ENCODE measurements at places on chromosomes 11 and 22.

DNA sequence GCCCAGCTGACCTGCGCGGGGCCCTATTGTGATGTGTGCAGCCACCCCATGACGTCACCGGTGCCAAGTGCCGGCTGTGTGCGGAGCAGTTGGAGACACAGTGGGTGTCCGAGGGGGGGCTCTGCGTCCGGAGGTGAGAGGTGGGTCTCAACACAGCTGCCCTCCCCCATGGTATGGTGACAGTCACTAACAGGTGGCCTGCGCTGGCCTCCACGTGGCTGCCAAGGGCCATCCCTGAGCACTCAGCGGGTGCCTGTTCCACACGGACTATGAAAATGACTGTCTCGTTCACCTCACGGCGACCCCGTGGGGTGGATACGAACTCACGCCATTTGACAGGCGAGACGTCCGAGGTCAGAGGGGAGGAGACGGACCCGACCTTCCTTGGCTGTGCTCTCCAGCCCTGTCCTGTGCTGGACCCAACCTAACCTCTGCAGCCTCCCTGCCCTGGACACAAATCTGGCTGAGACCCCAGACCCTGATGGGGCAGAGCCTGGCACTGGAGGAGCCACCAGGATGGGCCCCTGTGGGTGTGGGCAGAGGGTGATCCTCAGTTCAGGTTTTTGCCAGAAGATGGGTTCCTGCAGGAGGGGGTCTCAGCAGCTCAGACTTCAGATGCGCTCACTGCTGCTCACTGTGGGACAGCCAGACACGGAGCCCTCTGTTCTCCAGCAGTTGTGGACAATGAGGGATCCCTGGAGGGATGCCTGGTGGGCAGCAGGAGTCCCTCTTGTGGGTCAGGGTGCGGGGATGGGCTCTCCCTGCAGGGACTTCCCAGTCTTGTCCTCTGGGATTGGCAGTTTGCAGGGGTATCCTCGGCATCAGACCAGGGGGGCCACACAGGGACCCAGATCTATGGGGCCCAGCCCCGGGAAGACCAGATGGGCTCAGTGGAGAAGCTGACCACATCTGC lies 6.3 kb downstream of the HRAS start:
- DNase-seq, result no peak

DNA sequence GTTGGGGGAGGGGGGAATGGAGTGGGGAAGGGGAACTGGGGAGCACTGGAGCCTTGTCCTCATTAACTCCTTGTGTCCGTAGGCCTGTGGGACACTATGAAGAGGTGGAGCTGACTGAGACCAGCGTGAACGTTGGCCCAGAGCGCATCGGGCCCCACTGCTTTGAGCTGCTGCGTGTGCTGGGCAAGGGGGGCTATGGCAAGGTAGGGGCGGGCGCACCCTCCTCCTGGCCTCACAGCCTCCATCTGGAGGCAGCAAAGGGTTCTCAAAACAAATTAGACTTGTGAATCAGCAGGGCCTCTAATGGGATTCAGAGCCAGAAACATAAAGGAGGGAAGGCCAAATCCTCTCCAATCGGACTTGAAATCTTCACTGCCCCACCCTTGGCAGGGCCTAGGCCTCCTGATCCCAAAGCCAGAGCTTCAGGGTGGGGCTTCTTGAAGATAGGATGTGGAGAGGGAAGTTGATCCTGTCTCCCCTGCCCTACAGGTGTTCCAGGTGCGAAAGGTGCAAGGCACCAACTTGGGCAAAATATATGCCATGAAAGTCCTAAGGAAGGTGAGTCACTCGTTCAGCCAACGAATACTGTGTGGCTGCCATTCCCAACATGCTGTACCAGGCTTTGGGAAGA lies 859 bp downstream of the RPS6KB2 start:
- DNase-seq, result no peak

- no peak for DNase-seq
Observed at GRCh38 chr11:37504060-37504611, 906.1 kb upstream of the RAG2 start.

DNA sequence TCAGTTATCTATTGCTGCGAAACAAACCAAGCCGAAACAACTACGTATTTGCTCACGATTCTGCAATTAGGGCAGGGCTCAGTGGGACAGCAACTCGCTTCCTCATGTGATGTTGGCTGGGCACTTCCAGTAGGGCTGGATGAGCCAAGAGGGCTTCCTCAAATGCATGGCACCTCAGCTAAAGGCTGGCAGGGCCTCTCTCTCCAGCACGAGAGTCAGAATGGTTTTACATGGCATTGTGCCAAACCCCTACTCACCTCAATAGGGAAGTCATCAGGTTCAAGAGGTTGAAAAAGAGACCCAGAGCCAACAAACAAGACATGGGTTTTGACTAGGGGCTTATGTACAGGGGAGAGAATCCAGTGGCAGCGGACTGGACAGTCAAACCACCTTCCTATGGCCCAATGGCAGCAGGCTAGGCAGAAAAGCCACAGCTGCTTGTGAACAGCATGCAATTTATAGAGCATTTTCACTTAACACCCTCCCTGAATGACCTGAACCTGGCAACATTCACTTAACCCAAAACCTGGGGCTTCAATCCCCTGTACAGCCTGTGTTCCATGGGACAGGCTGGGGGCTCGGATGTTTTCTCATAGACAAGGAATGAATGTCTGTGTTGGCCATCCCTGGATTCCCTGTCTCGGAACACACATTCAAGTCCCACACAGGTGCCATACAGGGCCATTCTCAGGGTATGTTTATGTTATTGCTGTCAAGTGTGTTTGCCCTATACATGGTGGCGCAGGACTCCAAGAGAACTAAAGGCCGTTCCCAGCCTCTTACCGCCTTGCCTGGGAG lies 154.2 kb upstream of the NAV2 start:
- no peak for DNase-seq

DNA sequence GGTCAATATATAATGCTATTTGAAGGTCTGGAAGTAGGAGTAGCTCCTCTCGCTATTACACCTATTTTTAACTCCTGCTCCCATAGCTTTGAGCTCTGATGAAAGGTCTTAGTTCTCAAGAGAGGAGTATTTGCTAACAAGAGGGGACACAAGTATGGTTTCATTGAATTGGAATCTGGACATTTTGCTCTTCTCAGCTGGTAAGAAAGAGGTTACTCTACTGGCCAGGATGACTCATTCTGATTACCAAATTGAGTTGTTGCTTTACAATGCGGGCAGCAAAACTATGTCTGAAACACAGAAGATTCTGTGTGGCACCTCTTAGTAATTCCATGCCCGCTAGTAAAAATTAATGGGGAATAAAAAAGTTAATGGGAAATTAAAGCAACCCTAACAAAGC lies 63.6 kb upstream of the EP300 start:
- no peak for DNase-seq

- DNase-seq, result no peak
Observed at GRCh38 chr11:121004206-121004840, 19.6 kb upstream of the TBCEL start.

GRCh38 chr11:91946397-91946951 lies 278.1 kb upstream of the FAT3 start:
- DNase-seq, result no peak

DNA sequence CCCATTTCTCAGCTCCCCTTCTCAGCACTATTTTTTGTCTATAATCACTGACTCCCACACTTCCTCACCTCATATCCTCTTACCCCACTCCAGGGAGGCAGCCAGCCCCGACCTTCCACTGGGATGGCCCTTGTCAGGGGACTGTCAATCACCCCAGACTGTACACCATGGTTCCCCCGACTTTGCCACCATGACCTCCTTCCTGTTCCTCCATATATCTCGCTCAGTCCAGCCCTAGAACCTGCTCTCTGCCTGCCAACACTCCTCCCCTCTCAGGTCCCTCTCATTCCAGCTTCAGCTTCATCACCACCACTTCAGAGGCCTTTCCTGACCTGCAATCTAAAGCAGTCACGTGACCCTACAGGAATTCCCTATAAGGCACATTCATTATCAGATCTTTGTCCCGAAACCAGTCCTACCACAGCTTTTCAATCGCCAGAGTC lies 16.5 kb downstream of the PRPF19 start:
- no peak for DNase-seq

DNA sequence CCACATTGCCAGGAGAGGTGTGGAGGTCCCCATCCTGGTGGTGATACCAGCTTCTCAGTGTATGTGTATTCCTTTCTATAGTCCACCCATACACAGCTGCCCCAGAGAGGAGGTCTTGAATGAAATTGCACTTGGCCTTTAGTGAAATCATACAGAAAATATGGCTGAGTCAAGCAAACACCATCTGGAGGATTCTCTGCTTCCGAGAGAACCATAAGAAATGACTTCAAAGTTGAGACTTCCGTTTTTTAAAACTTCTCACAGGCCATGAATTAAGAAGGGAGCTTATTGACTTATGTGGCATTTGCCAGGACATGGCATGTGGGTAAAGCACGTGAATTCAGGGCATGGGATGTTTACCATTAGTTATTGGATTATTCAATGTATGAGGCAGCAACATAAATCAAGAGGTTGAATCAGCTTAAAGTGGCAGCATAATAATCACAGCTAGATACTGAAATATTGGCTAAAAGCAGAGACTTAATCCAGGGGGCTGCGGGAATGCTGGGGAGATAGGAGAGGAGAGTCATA lies 119.1 kb upstream of the MTNR1B start:
- DNase-seq, result no peak

Data from activated CD4-positive, alpha-beta T cell treated with anti-CD3 and anti-CD28 coated beads for 24 hours (primary cell).